ENCODE measurements at places on chromosomes 16 and 17.

GRCh38 chr16:80527297-80527696, 13.5 kb upstream of the DYNLRB2 start:
- DNase-seq, result no peak

- no peak for DNase-seq
Measured at GRCh38 chr17:32998887-32999228, 7.2 kb downstream of the SPACA3 start.

DNA sequence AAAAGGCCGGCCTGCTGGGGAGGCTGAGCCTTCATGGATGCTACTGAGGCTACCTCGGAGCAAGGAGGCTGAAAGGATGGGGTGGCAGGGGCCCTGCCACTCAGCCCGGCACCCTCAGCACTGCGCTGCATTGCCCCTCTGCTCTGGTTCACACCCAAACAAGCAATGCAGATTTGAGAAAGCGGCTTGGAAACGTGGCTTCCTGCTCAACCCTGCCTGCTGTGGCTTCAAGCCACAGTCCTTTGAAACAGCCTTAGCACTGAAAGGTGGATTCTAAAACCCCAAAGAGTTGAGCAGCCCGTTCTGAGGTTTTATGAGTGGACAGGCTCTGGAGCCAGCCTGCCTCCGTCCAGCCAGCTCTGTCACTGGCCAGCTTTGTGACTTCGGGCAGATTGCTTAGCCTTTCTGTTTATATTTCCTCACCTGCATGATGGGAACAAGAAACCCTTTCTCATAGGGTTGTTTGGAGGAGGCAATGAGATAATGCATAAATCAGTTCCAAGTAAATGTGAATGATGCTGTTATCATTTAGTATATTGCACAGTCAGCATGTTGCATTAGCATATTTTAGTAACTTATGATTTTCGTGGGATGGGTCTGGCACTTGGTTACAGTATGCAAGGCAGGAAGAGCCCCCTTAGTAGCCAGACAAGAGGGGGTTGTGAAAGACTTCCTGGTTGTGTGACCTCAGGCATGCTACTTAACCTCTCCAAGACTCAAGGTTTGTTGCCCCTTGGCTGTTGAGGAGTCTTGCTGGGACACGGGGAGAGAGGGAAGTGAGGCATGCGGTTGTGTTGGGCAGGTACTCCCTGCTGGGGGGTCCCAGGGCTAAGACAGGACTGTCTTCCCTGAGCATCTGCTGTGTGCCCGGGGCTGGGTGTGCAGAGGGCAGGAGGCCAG, 23.6 kb downstream of the CRISPLD2 start:
- no peak for DNase-seq

DNA sequence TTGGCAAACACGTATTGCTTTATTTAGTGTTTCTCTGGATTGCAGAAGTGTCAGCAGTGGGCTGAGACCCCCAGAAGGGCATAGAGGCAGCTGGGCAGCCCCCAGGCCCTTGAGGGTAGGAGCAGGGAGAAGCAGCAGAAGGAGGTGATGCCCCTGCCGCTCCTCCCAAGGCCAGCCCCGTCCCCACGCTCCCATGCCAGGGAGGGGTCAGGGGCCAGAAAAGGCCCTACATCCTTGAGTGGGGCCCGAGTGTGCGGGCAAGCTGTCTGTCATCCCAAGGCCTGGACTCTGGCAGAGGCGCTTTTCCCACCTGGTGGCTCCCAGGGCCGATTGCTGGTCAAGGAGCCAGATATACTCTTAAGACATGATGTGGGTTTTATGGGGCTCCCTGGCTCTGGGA, 8.2 kb upstream of the CRK start:
- DNase-seq, result no peak

DNA sequence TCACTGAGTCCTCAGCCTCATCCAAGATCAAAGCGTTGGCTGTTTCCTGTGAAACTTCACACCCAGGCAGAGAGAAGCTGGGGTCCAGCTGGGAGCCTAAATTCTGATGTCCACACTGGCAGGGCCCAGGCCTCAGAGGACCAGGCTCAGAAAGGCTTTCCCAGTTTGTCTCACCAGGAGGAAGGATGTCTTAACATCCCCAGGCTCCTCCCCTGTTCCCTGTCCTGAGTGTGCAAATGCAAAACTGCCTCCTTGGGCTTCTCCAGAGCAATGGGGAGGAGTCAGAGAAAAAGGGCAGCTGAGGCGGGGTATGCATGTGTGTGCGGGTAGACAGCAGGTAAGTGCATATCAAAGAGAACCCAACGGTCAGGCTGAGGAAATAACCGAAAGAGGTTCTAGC, 45.7 kb downstream of the CUEDC1 start:
- no peak for DNase-seq

DNA sequence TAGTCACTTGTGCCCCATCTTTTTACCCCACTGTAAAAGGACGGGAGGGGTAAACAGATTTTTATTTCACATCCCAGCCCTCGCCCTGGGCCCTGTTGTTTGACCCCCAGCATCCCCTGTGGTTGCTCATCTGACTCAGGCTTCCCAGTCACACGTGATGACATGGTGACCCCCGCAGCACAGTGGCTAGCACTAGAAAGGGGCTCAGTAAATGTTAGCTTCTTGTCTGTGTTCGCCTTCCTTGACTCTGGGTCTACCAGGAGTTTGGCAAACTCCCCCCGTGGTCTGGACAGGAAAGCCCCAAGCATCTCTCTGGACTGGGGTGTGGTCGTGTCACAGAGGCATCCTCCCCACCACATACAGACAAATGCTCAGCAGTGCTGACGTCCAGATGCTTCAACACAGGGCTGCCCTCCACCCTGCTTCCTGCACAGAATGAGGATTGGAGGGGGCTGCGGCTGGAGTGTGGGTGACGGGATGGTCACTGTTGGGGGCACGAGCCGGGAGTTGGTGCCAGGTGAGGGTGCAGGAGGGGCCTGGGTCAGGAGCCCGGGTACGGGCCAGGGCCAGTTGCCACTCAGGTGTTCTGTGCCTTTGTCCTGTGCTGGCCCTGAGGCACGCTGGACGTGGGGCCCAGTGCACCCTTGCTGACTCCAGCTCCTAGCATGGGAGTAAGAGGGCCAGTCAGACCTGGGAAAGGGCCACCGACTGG, 69.1 kb downstream of the METRNL start:
- no peak for DNase-seq

DNA sequence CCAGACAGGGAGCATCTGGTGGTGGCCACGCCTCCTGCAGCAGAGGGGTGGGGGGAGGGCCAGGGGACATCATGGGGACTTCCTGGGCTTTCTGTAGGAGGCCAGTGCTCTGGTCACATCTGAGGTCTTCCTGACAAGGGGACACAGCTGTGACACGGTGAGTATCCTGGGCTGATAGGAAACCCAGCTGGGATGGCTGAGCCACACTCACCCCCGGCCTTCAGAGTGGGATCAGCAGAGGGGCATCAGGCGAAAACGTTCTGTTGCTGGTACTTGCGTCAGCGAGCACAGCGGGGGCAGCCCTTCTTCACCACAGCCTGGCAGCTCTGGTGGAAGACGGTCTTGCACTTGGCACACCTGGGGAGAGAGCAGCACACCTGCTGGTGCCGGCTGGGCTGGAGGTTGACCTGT, 122.9 kb upstream of the SMURF2 start:
- DNase-seq, result no peak
